ENCODE measurements at places on chromosomes 1 and 21.

DNA sequence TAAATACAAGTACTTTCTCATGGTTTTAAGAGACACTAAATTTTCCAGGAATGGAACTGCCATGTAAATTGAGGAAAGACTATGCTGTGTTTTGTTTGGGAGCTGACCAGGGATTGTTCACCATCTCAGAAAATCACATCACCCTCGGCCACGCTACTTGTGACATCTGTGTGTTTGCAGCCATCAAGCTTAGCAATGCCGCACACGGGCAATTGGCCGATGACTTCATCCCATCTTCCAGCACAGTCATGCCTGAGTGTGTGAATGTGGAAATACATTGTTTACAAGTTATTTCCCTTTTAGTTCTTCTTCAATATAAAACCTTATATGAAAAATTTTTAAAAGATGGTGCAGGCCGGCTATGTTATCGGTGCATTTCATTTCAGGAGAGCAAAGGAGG is 121.6 kb downstream of the GLIS1 start:
- DNase-seq: no peak

DNA sequence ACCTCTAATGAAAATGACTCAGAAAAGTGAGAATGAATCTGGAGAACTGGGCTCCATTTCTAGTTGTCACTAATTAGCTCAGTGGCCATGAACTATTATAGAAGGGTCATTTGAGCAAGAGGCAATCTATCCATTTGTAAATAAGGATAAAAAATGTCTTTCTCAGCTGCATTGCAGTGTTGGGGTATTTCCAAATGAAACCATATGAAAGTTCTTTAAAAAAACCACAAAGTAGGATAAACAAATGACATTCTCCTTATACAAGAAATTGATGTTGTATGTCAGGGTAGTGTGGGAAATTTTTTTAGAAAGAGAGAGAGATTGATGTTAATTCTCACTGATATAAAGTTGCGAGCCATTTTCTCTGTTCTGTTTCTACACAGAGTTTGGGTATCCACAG is 26.0 kb downstream of the FMO3 start:
- no peak for DNase-seq

DNA sequence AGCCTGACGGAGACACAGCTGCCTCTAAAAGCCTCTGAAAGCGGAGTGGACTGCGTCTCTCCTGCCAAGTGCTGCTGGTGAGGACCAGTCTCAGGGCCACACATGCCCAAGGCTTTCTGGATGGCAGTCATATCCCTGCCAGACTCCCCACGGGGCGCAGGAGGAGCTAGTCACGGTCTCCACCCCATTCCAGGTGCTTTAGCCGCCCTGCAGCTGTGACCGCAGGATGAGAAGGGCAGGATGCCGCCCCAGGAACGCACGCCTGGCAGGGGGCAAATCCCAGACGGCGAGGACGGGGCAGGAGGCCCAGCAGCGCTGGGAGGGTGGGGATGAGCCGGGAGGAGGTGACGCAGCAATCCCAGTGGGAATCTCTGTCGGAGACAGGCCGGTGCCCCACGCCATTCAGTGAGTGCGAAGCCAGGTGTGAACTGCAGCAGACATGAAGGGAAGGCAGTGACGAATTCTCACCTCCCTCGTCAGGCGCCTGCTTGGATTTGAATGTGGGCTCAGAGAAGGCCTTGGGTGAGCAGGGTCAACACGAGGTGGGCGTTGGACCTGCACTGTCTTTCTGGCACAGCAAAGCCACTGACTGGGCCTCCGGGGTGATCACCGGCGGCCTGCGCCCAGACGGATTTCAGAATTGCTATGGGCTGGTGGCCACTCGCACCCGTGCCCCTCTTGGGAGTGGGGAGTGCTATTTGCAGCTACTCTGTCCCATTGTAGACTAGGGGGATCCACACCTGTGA is 38.5 kb upstream of the SLC19A1 start:
- peak; percentile 23 for DNase-seq

- DNase-seq: no peak
Measured at GRCh38 chr1:95013950-95014574, 58.7 kb downstream of the ALG14 start.

- DNase-seq: no peak
Measured at GRCh38 chr1:148264374-148265276, 112.5 kb upstream of the NBPF11 start.

Data from activated CD4-positive, CD25-positive, alpha-beta regulatory T cell treated with anti-CD3 and anti-CD28 coated beads, Interleukin-2, amount 50 U/mL, for 72 hours (primary cell).